ENCODE measurements at places on chromosomes 2 and 18.

DNA sequence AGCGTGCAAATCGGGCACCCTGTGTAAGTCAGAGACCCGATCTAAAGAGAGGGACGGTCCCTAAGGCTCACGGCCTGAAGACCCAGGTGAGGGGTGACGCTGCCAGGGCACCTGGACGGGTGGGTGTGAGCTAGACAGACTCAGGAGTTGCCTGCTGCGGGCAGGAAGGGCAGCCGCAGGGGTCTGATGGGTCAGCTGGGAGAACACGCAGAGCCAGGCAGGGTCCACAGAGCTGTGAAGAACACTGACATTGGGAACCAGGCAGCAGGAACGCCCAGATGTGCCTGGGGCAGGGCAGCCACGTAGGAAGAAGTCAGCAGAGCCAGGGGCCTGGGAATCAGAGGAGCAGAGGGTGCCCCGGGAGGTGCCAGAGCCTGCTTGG is 25.9 kb downstream of the HDAC4 start:
- no peak for DNase-seq

DNA sequence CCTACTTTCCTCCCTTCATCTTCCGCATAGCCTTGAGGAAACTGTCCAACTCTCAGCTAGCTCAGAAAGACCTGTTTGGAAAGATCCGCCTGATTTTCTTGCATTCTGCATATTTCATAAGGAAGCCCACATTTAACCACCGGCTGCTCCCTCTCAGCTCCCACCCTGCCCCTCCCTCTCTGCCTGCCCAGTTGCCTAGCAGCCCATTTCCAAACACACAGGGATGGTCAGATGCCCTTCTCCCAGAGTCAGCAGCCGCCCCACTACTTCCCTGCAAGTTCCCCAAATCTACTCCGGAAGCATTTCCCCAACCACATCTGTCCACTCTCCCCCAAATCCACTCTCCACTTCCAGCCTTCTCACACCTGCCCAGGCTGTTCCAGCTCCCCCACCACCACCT is 96.0 kb downstream of the TNS1 start:
- DNase-seq, result no peak

GRCh38 chr2:161085149-161085548 is 75.1 kb upstream of the TANK start:
- no peak for DNase-seq

DNA sequence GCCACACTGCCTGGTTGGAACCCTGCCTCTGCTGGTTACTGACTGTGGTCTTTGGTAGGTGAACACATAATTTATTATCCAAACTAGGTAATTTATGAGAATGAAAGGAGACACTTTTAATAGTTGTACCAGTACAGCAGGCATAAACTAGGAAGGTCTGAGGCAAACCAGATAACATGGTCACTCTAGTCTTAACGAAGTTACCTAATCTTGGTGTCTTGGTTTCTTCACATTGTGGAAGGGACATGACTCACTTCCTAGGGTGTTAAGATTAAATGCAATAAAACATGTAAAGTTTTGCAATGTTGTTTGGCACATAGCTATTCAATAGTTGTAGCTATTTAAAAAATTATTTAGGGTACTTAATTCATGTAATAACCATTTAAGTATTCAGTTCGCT is 23.3 kb downstream of the SPTBN1 start:
- DNase-seq, result peak; percentile 71

GRCh38 chr2:2170861-2171260 is 160.2 kb downstream of the MYT1L start:
- no peak for DNase-seq

- peak; percentile 30 for DNase-seq
Observed at GRCh38 chr2:15092691-15093090, 460.2 kb downstream of the LRATD1 start.

- DNase-seq, result no peak
Observed at GRCh38 chr18:10414293-10414842, 40.1 kb upstream of the APCDD1 start.

- DNase-seq, result peak; percentile 95
Observed at GRCh38 chr2:203811491-203812221, 55.9 kb upstream of the CTLA4 start.

Data from fibroblast of mammary gland (primary cell).